ENCODE measurements at places on chromosomes 7 and 10.

- no peak for DNase-seq
Observed at GRCh38 chr10:7585228-7585627, 81.5 kb downstream of the ITIH5 start.

DNA sequence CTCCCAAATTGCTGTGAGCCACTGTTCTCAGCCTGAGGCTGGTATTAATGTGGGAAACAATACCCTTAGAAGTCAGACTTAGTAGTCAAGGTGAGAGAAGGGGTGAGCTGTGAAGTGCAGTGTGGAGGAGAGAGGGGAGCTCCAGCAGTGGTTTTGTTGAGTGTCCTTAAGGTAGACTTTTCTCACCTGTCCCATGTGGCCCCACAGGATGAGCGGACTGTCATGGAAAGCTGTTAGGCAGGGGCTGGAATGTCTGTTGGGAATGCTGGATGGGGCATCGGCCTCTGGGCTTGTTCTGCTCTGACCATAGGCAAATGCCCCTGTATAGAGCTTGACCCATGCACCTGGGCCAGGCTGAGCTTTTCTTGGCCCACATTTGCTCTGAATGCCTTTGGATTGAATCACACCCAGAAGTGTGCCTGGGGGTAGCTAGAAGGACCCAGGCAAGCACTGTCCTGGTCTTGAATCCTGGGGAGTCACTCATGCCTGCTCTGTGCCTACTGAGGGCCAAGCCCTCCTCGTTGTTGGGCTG, 36.3 kb upstream of the SH2D4B start:
- no peak for DNase-seq

GRCh38 chr10:93420091-93420490, 62.0 kb downstream of the MYOF start:
- DNase-seq: no peak

DNA sequence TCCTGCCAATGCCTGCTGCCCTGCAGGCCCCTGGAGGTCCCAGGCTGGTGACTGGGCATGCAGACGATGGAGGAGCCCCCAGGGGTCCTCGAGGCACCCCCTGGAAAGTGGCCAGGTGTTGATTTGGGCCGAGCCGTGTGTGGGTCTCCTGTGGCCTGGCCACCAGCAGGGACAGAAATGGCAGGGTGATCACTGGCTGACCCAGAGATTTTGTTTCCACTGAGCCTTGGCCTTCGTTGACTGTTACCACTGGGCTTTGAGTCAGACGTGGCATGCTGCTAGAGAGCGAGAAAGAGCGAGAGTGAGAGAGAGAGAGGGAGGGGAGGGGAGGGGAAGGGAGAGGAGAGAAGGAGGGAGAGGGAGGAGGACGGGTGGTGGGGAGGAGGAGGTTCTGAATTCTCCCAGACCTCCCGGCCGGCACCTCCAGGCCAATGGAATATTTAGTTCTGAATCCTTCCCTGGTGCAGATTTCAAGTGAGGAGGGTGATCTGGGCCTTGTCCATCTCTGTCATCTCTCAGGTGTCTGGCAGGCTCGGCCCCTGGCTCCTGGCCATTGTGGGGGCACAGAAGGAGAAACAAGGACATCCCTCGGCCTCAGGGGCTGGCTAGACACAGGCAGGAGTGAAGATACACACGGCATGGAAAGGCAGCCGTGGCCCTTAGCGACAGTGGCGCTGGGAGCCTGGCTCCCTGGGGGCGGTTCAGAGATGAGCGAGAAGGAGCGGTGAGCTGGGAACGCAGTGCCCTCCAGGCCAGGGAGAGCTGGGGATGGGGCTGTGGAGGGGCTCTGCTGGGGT, 58.2 kb downstream of the GLRX3 start:
- DNase-seq: no peak

DNA sequence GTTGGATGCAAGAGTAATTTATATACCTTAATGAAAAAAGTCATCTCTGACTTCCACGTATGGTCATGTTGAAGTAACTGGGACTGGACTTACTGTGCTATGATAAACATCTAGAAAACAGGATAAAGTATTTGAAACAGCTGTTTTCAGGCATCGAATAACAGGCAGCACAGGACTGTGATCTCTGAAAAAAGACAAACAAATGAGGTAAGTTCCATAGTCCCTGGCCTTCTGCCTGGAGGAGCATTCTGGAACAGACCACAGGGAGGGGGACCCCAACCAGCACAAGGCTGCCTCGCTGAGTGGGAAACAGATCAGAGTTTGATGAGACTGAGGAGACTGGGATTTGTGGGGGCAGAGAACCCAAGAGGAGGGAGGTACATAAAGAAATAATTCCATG, 89.1 kb upstream of the HABP2 start:
- no peak for DNase-seq

DNA sequence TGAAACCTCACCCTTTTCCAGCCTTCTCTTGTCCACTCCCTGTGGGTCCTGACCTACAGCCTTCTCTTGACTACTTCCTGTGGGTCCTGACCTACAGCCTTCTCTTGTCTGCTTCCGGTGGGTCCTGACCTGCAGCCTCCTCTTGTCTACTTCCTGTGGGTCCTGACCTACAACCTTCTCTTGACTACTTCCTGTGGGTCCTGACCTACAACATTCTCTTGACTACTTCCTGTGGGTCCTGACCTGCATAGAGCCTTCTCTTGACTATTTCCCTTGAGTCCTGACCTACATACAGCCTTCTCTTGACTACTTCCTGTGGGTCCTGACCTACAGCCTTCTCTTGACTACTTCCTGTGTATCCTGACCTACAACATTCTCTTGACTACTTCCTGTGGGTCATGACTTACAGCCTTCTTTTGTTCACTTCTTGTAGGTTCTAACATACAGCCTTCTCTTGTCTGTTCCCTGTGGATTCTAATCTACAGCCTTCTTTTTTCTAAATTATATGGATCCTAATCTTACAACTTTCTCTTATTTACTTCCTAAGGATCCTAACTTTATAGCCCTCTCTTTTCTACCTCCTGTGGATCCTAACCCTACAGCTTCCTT, 36.5 kb downstream of the C10orf71 start:
- no peak for DNase-seq

DNA sequence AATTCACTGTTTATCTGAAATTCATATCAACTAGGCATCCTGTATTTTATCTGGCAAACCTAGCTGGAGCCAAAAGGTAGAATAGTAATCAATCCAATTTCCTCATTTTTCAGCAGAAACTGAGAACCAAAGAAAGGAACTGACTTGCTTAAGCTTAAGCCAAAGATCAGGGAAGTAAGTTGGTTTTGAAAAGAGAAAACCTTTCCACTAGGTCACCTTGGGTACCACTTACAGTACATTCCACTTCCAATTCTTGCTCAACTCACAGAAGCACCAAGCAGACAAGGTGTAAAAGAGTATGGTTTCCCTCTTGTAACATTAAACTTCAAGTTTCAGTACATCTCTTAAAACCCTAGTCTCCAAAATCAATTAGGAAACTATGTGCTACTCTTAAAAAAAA, 79.6 kb downstream of the ZFAND4 start:
- DNase-seq: peak; percentile 18

DNA sequence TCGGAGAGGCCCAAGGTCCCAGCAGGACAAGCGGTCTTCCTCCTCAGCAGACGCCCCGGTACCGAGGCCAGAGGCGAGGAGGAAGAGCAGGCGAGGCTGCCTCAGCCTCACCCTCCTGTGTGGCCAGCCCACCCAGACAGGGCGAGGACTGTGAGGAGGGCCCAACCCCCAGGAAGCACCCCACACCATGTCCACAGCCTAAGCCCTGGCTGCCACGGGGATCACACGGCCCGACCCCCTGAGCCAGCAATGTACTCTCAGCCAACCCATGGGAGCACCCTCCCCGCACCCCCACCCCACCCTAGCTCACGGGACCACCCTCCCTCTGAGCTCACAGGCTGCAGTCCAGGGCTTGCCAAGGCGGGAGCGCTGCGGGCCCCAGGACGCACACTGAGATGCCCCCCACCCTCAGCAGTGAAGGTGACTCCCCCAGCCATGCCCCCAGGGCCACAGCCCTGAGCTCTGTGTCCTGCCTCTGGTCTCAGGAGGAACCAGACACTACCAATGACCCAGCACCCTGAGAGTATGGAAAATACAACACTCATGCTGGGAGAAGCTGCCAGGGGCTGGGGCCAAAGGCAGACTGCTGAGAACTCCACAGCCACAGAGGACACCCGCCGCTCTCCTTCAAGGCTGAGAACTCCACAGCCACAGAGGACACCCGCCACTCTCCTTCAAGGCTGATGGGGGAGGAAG, 93.6 kb downstream of the MAD1L1 start:
- no peak for DNase-seq

DNA sequence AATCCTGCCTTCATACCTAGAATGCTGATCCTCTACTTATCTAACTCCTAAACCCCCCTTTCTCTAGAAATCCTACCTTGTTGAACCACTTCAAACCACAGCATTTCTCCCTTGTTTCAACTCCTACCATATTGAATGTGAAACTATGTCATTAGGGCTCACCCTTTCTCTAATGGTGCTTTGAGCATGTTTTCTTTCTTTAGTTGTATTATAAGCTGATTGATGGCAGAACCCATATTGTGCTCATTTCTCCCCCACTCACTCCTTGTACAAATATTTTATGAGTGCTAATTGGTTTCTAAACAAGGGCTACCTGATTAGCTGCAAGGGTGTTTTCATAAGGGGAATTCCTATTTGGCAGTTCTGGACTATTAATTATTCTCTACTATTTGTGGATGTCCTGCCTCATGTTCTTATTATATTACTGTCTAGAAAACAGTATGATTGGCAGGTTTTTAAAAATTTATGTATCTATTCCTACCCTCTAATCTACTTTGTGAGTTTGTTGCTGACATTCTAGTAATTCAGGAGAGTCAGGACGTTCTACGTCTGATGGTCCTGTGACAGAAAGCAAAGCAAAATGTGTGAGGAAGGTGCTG, 765.8 kb downstream of the KCNMA1 start:
- no peak for DNase-seq

DNA sequence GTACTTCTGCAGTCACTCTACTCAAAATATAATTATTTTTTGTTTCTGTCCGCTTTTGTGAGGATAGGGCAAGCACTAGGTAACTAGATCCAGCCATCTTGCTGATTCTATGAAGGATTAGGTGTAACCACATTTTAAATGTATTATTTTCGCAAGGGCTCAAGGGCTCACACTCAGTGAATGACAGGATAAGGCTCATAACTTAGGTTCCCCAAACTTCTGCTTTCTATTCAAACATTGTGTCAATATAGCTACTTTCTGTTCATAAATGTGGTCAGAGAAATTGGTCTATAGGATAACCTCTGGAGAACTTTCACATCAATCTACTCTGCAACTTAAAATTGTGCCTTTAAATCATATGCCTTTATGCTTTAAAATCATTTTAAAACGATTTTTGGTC, 1141.2 kb downstream of the SORCS1 start:
- DNase-seq: no peak

DNA sequence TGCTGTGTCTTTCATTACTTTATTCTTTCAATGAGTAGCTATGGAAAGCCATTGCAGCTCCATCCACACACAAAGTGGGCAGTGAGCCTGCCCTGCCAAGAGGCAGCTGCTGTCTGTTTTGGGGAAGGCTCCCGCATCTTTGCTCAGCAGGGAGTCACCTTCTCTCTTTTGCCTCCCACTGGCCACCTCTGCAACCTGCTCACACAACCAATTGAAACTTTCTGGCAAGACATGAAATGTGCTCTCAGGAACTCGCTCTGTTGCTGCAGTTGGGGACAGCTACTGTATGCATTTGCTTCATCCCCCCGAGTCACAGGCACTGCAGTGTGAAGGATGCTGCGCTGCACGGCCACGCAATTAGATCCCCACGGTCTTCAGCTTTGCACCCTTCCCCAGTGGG, 244.8 kb upstream of the NFE2L3 start:
- no peak for DNase-seq

- DNase-seq: peak; percentile 66
Observed at GRCh38 chr10:78892338-78893176, 176.2 kb upstream of the ZMIZ1 start.

GRCh38 chr7:135189221-135189662, 18.7 kb upstream of the CYREN start:
- no peak for DNase-seq

DNA sequence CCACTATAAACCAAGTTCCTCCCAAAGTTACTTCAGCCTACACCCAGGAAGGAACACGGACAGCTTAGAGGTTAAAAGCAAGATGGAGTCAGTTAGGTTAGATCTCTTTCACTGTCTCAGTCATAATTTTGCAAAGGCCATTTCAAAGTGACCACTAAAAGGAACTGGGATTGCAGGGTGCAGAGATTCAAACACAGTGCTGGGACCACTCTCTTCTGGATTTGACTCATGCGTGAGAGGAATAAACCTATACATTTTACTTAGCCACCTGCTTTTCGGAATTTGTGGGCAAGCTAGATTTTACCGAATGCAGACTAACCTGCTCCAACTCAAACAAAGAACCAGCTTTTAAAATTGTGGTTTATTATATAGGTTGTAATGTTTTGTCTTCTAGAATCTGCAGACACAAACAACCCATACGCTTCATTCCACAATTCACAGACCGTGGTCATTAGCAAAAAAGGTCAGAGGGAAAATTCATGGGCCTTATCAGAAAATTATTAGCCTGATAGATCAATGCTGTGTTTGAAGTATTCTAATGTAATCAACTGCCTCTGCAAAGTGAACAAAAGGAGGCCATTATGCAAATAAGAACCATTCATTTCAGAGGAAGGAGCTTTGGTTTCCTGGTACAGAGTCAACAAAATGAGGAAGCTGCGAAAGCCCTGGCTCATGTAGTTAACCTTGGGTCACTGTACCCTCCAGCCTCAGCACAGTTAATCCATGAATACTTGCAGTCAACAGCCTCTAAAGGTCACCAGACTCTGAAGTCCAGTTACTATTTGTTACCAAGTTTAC, 342.7 kb upstream of the KLF6 start:
- DNase-seq: peak; percentile 93

DNA sequence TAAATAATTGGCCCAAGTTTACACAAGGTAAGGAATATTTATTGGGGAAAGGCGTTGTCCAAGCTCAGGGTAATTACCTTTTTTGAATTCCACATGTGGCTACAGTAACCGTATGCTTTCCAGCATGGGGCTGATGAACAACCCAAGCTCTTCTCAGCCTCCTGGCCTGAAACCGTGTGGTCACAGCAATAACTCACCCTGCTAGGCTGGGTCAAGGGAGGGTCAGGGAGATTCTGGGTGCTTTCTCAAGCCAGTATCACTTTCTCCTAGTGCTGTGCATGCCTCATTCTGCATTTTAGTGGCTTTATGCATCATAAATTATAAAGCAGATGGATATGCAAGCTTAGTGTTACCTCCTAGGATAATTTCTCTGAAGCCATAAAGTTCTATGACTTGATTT, 273.9 kb downstream of the PAXIP1 start:
- no peak for DNase-seq
